ENCODE measurements at places on chromosomes 16 and 17.

DNA sequence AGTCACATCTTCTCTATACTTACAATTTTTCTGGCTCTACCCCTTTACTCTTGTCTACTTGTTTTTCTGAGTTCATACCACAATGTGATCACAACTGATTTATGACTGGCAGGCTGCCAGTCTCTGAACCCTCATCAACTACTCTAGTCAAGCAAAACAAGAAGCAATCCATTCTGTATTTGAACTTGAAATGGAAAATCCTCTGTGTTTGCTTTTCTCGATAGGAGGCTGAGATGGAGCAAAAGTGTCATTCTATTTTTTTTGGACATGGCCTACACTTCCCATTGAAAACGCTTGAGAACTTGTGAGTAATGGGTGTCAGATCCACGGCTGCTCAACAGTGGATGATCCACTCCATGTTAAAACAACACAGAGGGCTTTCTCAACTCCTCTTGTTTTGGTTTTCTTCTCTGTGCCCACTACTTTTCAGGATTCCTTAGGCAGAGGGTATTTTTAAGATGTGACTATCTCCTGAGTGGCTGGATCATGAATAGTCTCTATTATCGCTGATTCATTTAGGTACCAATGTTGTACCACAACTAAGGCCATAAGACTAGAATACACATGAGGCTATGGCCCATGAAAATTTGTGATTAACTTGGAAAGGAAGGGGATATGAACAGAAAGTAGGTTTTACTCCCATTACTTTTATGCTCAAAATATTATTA is 11.7 kb downstream of the TMEM100 start:
- DNase-seq: no peak

DNA sequence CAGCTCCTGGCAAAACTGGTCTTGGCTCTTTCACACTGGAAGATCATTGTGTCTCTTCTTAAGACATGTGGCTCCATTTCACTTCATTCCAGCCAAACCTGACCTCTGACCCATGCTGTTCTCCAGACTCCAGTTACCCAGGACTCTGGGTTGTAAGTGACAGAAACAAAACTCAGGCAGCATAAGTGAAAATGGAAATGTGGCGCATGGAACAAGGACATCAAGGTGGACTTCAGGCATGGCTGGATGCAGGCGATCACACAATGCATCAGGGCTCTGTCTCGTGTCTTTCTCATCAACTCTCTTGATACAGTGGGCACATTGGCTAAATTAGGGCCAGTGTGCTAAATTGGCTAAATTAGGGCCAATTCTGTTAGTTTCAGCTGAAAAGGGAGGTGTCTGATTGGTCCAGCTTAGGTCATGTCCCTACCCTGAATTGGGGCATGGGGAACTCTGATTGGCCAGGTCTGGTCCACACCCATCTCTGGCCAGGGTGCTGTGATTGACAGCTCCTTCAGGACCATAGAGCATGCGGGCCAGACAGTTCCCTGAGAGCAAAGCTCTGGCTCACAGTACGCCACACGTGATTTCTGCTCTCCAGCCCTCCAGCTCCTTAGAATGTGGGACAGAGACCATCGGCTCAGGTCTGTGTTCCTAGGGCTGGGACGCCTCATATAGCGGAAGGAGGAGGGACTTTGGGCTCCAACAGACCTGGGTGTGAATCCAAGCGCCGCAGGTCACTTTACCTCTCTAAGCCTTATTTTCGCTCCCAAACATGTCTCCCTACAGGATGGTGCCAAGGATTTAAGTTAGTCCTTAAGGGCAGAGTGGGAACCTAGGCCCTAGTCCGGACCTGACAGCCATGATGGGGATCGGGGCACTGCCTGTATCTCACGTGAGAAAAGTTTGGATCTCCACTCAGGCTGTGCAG is 17.5 kb downstream of the SOCS1 start:
- no peak for DNase-seq

DNA sequence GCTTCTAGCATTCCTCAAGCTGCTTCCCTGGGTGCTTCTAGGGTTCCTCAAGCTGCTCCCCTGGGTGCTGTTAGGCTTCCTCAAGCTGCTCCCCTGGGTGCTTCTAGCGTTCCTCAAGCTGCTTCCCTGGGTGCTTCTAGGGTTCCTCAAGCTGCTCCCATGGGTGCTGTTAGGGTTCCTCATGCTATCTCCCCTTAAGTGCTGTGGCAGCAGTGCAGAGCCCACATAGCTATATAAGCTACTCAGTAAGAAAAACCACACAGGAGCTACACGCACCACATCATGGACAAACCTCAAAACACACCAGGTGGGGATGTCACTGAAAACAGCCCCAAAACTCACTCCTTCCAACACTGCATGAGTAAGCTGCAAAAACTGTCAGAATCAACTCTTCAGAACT is 35.2 kb downstream of the ANKRD11 start:
- no peak for DNase-seq

DNA sequence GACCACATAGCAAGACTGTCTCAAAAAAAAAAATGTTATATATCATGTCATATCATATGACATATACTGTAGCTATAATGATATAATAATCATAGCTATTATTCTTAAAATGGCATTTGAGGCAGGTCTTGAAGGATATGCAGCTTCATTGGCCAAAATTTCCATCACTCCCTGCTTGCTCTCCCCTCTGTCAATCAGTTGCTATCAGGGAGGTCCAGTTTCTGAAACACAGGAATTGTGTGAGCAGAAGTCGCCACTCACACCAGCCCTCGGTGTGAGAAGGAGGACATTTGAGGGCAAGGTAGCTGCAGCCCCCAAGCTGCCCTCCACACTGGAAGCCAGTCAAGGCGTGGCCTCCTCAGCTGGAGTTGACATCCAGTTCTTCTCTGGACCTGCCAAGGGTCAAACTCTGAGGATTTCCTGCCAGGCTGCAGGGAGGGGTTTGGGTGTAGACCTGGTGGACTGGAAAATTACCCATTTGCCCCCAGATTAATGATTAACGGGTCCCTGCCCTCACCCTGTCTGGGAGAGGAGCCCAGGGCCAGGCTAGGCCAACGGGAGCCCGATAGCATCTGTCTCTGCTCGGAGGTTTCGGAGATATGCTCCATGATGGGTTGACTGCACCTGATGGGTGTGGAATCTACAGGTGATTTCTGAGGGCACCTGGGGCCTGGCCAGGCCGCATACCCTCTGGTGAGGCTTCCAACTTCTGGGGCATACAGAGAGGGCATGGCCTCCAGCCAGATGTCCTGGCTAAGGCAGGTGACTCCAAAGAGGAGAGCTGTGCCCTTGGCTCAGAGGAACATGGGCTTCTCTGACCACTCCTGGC is 18.8 kb downstream of the WNT9B start:
- DNase-seq: no peak

GRCh38 chr17:28141773-28142172 is 99.3 kb downstream of the NLK start:
- DNase-seq: no peak

DNA sequence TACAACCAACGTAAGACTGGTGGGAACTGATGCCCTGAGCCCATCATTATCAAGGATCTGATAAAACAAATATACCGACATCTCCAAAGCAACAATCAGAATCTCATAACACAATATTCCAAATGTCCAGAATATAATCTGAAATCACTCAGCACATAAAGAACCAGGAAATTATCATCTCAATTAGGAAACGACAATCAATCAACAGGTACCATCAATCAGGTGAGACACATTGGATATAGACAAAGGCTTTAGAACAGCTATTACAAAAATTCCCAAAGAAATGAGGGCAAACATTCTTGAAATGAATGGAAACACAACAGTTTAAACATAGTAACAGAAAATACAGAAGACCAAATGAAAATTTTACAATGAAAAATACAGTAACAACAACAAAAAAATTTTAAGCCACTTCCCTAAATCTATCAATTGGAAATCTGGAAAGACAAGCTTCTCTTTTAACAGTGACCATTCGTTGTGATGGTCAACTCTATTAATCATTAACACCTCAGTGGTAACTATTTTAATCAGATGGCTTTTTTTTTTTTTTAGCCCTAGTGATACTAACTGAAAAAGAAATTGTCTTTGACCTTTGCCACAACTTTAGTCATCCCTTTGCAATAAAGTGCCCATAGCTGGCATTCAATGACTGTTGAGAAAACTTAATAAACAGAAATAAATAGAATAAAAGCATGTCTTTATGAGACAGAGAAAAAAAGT is 70.4 kb downstream of the USP32 start:
- no peak for DNase-seq

DNA sequence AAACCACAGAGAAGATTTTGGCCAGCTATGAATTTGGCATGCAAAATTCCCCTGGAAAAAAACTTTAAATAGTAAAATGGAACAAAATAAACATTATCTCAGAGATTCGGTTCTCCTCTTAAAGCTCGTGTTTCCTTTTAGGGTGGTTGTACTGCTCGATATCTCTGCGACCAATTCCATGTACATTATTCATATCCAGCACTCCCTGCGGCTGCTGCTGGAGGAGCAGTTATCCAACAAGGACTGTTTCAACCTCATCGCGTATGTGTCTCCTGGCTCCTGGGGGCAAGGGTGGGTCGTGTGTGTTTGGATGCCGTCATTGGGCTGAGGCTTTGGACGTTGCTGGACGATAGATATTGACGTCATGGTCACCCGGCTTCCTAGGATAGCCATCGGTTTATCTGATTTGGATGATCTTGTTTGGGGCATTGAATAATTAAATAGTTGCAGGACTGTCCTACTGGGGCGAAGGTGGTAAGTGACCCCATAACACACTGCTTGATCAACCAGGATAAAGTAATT is 33.8 kb downstream of the VWA3A start:
- DNase-seq: peak; percentile 18

DNA sequence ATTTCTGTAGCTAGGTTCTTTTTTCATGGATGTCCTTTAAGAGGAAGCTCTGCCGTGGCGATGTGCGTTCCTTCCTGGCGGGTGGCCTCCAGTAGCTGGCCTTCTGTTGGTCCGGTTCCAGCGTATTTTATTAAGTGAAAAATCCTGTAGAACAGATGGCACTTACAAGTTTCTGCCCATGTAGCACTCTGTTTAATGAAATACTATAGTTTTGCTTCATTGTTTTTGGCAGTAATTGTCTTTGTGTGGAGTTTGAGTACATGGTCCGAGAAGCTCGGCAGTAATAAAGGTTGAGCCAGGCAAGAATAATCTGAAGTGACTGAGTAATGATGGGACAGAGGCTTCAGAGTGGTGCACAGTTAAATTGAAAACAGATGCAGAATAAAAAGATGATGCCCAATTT is 20.4 kb downstream of the USP10 start:
- no peak for DNase-seq

GRCh38 chr16:71708696-71709095 is 15.8 kb downstream of the PHLPP2 start:
- DNase-seq: no peak

- DNase-seq: peak; percentile 75
Measured at GRCh38 chr16:30628628-30629540, 18.7 kb upstream of the ZNF689 start.

- DNase-seq: no peak
Measured at GRCh38 chr16:86492961-86493629, 17.2 kb upstream of the FOXF1 start.

GRCh38 chr16:56278196-56278855 is 87.0 kb downstream of the GNAO1 start:
- no peak for DNase-seq

DNA sequence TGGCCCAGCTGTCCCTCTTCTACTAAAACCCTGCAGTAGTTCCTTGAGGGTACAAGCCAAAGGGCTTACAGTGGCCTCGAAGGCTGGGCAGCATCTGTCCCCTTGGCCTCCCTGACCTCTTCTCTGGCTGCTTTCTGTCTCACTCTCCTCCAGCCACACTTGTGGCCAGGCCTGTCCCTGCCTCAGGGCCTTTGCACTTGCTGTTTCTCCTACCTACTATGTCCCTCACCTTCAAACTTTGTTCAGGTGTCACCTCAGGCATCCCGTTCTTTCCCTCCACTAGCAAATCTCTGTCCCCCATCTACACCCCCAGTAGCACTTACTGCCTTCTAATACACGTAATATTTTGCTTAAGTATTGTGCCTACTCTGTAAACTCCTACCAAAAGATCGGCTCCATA is 6.0 kb downstream of the ABCC1 start:
- no peak for DNase-seq

- peak; percentile 67 for DNase-seq
Measured at GRCh38 chr17:70110443-70110880, 35.4 kb downstream of the KCNJ16 start.

DNA sequence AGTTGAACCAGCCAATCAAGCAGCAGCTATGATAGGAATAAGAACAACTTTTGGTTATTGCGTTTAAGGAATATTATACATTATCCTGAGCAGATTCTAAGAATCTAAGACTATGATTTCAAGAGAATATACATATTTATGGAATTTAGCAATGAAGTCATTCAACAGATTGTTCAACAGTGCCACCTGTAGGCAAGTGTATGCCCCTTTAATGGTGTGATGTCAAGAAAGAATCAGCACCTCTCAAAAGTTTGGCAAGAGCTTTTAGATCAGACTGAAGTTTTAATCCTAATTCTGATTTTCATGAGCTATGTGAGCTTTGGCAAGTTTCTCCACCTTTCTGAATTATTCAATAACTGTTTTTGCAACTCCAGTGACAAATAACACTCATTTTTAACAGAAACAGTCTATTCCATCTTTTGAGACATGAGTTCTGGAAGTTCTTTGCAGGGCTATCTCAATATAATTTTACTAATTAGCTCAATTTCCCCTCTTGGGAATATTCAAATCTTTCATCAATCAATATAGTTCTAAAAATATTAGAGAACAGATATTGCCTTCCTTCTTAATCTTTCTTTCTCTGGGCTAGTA is 474.3 kb upstream of the TOM1L1 start:
- peak; percentile 2 for DNase-seq

GRCh38 chr17:45436161-45436560 is 3.5 kb upstream of the ARHGAP27 start:
- DNase-seq: no peak

GRCh38 chr16:89873109-89873971 is at the start of gene TCF25:
TCF25 (plus strand) TSS chr16:89873592; CDS start chr16:89873668, 76 bp downstream.
- peak; percentile 87 for DNase-seq

DNA sequence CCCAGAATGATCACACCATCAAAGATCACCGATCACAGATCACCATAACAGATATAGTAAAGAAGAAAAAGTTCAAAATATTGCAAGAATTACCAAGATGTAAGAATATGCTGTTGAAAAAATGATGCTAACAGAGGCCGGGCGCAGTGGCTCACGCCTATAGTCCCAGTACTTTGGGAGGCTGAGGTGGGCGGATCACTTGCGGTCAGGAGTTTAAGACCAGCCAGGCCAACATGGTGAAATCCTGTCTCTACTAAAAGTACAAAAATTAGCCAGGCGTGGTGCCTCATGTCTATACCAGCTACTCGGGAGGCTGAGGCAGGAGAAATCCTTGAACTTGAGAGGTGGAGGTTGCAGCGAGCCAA is 53.2 kb downstream of the CPPED1 start:
- DNase-seq: no peak

Data from fibroblast of pulmonary artery (primary cell).